ENCODE measurements at places on chromosomes 2 and 18.

DNA sequence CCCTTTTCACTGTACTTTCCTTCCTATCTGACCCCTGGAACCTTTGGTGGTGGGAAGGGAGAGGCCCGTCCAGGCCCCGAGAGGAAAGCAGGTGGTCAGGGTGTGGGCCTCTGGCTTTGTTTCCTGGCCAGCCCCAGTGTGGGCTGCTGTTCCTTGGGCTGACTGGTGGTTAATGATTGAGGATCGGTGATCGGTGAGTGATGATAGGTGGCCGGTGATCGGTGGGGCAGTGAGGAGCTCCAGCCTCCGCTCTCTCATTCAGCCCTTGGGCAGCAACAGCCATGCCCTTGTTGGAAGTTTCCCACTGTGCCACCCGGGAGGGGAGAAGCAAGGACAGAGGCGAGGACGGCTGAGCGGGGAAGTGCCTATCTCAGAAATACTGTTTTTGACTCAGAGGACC lies 7.3 kb downstream of the ACKR3 start:
- no peak for DNase-seq

- no peak for DNase-seq
These were observed 13.3 kb downstream of the CHCHD5 start for GRCh38 chr2:112597537-112598322.

- no peak for DNase-seq
These were observed 71.3 kb downstream of the UGGT1 start for GRCh38 chr2:128162266-128162665.

DNA sequence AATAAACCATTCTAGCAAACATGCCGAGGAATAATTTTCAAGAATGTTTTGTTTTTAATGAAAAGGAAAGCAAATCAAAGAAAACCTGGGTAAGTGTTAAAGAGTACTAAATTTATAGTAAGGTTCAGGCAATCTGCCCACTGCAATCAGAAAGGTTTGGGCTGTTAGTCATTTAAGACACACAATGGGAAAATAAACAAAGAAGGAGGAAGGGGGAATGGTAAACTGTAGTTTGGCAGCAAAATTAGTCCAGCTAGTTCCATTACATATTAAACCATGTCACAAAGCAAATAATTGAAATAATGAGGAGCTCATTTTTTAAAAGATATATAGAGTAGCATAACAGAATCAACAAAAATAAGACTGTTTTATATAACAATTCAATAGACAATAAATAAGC lies 87.5 kb upstream of the COPS8 start:
- peak; percentile 82 for DNase-seq
